ENCODE measurements at places on chromosomes 3 and 15.

DNA sequence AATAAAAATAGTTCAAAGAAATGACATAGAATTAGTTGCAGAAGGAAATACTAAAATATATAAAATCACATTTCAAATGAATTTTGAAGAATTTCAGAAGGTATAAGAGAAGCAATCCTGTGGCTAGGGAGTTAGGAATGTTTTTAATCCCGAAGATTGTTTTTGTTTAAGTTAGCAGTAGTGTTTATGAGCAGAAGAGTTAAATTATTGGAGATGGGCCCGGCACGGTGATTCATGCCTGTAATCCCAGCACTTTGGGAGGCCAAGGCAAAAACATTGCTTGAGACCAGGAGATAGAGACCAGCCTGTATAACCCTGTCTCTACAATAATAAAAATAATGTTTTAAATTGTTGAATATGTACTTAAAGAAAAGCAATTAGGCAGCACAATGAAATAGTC lies 432.5 kb downstream of the MFSD1 start:
- no peak for ATAC-seq

DNA sequence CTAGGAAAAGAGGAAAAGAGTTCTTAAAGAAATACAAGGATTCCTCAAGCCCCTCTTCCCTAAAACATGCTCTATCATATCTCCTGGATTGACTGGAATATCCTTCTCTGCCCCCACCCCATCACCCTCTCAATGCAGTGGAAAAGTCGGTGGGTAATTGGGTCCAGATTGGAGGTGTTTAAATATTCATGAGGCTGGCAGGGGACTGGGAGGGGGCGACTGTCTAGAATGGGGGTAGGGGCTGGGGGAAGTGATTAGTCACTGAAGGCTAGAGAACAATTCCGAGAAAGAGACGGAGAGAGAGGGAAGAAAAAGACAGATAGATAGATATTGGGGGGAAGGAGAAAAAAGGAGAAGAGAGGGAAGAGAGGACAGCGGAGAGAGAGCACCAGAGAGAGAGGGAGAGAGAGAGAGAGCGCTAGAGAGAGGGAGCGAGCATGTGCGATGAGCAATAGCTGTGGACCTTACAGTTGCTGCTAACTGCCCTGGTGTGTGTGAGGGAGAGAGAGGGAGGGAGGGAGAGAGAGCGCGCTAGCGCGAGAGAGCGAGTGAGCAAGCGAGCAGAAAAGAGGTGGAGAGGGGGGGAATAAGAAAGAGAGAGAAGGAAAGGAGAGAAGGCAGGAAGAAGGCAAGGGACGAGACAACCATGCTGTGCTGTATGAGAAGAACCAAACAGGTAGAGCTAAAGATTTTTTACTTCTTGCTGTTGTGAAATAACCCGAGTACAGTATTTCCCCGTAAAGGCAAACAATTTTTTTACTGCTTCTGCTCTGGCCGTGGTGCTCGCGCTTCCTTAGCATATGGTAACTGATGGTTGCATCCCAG lies at the start of gene GAP43:
GAP43 (plus strand) TSS at position 467 of the 825 bp plus-strand sequence; CDS start at position 647, 180 bp downstream.
- peak; percentile 44 for ATAC-seq

DNA sequence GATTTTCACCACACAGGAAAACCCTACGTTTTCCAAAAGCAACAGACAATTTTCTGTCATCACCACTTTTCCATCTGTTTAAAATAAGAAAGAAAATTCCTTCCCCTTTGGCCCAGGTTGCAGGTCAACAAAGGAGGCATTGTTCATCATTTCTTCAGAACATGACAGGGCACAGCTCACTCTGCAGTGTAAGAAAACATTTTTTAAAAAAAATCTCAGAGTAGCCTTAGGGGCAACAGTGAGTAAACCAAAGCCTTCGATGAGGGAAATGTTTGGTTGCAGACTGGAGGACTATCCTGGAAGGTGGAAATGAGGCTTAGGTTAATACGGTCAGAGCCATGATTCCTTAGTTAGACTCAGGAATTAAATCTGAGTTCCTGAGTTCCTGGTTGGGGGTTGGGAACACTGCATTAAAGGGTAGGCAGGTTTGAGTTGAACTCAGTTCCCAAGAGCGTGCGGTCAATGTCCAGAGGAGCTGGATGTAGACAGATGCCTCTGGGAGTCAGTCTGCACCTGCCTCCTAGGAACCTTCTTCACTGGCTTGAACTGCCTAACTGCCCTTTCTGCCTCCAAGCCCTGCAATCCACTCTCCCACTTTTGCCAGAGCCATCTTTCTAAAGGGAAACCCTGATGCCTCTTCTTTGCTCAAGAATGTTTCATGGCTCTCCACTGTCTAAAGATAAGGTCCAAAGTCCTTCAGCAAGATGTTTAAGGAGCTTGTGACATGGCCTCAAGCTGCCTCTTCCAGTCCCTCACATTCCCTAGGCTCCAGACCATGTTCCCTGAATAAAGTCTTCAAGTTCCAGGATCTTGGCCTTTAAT lies 3.3 kb upstream of the HES1 start:
- ATAC-seq = no peak

DNA sequence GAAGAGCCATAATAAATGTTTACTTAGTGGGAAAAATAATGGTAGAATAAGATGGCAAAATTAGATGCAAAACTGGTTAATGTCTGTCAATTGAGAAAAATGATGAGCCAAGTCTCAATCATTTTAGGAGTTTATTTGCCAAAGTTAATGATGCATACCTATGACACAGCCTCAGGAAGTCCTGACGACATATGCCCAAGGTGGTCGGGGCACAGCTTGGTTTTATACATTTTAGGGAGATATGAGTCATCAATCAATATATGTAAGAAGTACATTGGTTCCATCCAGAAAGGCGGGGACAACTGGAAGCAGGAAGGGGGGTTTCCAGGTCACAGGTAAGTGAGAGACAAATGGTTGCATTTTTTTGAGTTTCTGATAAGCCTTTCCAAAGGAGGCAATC lies 31.5 kb downstream of the CLEC3B start:
- ATAC-seq = no peak

- ATAC-seq = no peak
Observed at GRCh38 chr3:156174229-156174847, 54.0 kb downstream of the KCNAB1 start.

GRCh38 chr3:73508330-73508954 lies 116.3 kb downstream of the PDZRN3 start:
- ATAC-seq = peak; percentile 42

DNA sequence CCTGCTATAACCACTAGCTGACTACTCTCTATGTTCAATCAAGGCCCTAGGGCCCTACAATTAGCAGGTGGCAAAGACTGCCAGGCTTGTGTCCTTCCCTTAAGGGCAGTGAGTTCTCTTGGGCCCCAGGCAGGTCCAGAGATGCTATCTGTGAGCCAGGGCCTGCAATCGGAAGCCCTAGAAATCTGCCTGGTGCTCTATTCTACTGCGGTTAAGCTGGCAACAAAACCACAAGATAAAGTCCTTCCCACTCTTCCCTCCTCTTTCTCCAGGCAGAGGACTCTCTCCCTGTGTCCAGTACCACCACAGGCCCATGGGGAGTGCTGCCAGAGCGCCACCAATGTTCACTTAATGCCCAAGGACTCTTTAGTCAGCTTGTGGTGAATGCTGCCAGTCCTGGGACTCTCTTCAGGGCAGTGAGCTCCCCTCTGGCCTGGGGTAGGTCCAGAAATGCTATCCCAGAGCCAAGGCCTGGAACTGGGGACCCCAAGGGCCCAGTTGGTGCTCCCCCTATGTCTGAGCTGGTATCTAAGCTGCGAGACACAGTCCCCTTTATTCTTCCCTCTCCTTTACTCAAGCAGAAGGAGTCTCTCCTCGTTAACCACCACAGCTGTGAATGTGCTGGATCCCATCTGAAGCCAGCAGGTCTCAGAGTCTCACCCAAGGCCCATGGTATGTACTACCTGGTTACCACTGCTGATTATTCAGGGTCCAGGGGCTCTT lies 34.7 kb downstream of the XXYLT1 start:
- no peak for ATAC-seq

DNA sequence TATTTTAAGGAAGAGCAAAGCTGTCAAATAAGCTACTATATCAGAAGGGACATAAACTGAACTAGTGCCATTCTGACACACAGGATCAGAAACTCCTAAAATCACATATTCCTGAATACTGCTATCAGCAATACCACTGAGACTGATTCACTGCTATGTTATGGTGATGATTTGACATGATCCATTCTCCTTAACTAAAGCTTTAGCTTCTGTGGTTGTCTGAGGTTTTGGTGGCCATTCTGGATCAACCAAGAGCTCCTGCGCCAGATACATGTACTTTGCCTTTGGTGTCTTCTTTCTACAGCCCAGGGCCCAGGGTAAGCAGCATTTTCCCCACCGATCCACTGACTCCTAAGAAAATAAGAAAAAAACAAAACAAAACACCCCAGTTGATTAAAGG lies 6.7 kb upstream of the GP5 start:
- ATAC-seq = no peak

GRCh38 chr15:85615930-85616329 lies 178.8 kb downstream of the KLHL25 start:
- ATAC-seq = peak; percentile 55

- ATAC-seq = no peak
Observed at GRCh38 chr3:112856537-112856936, 9.9 kb upstream of the CD200R1L start.

DNA sequence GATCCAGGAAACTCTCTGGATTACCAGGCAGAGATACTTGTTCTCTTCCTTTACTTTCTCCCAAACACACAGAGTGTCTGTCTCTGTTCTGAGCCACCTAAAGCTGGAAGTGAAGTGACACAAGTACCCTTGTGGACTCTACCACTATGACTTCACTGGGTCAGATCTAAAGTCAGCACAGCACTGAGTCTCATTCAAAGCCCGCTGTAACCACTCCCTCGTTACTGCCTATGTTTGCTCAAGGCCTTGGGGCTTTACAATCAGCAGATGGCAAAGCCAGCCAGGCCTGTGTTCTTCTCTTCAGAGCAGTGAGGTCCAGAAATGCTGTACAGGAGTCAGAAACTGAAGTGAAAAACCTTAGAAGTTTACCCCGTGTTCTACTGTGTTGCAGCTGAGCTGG lies 588.3 kb upstream of the SEMA6D start:
- ATAC-seq = no peak

All from stimulated activated memory B cell treated with anti-CD40 and anti-IgM and Interleukin-4, amounts not matched to agents 10 μg/mL and 1 μg/mL and 100 μg/mL, for 72 hours (primary cell).